ENCODE measurements at places on chromosomes 4 and X.
A peak's percentile ranks its signal among the peaks of the same experiment; 100 is the strongest.

- DNase-seq = no peak
Measured at GRCh38 chr4:53527326-53527725, 64.0 kb downstream of the LNX1 start.

DNA sequence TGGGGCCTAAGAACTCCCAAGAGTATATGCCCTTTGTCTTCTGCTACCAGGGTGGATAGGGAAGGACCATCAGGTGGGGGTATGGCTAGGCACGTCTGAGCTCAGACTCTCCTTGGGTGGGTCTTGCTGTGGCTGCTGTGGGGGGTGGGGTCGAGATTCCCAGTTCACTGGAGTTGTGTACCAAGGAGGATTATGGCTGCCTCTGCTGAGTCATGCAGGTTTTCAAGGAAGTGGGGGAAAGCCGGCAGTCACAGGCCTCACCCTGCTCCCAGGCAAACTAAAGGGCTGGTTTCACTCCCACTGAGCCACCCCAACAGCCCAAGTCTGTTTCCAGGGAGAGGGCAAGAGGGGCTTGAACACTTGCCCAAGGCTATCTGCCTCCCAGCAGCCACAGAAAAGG lies 249.7 kb downstream of the NR3C2 start:
- no peak for DNase-seq

DNA sequence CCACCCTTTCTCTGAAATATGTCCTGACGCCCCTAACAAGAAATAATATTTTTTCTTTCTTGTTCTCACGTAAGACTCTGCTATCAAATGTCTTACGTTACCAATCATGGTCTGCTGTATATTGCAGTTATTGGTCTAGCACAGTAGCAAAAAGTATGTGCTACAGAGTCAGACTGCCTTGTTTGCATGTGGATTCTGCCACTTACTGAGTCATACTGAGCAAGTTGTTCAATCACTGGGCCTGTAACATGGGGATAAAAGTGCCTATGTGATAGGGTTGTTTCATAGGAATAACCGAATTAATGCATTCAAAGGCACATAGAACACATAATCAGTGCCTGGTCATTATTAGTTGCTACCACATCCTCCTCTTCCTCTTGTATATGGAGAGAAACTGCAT lies 14.1 kb downstream of the RPGR start:
- DNase-seq = no peak

GRCh38 chr4:15353207-15353606 lies 74.6 kb upstream of the C1QTNF7 start:
- DNase-seq = no peak

DNA sequence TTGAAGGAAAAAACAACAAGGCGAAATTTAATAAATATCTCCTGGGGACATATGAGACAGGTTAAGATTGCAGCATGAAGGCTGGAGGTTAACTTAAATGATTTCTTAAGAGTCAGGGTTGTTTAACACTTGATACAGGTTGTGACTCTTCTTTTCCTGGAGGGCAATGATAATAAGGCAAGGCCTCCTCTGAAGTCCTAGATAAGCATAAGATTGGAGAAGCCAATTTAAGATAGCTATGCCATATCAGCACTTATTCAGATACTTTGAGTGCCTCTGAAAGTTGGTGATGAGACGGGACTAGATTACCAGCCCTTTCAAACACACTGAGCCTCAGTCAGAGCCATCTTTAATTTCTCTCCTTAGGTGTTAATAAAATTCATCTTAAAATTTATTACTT lies 350.8 kb downstream of the FBXO8 start:
- no peak for DNase-seq

DNA sequence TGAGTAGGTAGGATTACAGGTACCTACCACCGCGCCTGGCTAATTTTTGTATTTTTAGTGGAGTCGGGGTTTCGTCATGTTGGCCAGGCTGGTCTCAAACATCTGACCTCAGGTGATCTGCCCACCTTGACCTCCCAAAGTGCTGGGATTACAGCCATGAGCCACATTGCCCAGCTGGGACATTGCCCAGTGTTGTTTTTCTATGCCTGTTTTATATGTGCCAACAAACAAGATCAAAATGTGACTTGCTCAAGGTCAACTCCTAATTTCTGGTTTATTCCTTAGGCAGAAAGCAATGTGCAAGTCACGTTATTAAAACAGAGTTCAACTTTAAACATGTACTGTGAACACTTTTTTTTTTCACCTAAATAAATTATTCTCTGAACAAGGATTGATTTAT lies 2.7 kb downstream of the LRIT3 start:
- no peak for DNase-seq

DNA sequence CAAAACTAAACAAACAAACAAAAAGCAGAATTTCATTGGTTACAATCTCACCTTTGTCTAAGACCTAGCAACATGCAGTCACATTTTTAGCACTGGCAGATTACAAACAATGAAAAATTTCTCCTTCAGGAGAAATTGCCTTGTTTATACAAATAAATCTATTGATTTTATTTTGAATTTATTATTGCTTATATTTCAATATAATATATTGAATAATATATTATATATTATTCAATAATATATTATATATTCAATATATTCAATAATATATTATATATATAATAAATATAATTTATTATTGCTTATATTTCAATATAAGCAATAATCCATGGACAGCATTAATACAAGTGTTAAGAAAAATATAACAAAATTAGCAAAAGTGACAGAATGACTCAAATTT lies 131.7 kb downstream of the ADGRA3 start:
- no peak for DNase-seq

GRCh38 chrX:103845165-103845653 lies 13.2 kb upstream of the RAB9B start:
- DNase-seq = peak; percentile 20

DNA sequence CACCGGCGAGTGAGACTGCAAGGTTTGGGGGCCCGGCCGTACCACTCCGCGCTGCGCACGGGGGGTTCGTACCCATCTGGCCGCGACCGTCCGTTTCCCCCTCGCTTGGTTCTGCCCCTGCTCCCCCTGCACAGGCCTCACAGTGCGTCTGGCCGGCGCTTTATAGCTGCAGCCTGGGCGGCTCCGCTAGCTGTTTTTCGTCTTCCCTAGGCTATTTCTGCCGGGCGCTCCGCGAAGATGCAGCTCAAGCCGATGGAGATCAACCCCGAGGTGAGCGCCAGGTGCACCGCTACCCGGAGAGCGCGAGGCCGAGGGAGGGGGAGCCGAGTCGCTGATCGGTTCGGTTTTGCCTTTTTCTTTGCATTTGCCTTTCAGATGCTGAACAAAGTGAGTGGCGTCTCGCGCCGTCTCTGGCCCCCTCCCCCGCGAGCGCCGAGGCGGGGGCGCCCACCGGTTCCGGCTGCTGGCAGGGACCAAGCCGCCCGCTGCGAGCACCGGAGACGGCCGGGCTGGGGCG lies at the start of gene UCHL1:
TSS of gene UCHL1 (plus strand) at position 189 of the 517 bp plus-strand sequence. CDS start at position 238, 49 bp downstream.
- DNase-seq = no peak

DNA sequence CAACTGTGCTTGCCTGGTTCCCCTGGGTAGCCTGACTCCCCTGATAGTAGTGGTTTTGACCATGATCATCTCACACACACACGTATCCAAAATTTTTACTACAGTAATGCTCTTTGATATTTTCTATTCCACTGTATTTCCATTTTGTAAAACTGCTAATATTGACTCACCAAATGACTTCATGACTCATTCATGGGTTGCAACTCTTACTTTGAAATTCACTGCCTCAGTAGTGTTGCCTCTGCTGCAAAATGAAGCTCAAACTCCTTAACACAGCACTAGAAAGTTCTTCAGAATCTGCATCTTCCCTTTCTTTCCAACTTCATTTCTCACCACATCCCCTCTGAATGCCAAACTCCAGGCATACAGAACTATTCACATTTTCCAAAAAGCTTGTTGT lies 20.3 kb downstream of the QRFPR start:
- DNase-seq = no peak

Data from GDM1 (cell line).